ENCODE measurements at places on chromosomes 13 and 19.

DNA sequence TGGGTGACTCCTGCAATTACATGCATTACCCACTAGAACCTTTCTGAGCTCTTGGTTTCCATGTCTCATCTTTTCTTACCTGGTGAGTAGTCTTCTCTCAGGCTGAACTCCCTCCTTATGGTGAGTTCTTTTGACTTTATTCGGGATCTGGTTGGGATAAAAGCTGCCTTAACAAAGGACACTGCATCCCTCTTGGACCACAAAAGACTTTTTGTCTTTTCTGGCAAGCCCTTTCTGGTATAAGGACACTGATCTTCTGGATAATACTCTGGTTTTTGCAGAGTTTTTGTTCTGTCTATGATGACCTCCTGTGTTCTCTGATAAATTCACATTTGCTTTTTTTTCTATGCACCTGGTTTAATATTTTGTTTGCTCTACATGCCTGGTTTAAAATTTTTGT, 66.7 kb downstream of the SLITRK1 start:
- no peak for DNase-seq

GRCh38 chr19:12840091-12841079, 2.1 kb downstream of the MAST1 start:
- peak; percentile 42 for DNase-seq

GRCh38 chr13:44223770-44224444, 149.7 kb upstream of the SERP2 start:
- no peak for DNase-seq

DNA sequence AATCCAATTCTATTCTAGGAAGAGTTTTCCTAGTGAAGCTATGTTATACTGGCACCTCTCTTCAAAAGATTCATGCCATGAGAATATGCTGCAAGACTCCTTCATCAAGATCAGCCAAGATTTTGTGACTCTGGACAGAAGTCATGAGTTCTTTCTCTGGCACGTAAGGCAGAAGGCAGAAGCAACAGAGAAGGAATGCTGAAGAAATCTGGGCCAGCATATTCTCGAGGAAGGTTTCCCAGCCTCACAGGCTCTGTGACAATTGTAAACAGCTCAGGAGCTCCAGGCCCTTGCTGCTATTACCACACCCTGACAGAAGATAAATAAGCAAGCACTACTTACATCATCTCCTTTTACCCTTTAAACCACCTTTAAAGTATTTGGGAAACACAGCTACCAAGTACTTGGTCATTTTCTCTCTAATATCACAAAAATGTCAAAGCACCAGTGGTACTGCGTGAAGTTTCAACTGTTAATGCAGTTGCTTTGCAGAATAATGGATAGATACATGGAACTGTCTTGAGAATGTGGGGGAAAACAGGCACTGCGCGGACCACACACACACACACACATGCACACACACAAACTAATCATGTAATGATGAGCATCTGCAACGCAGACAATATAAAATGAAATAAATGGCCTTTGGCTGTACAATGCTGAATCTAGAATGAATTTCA, 55.4 kb downstream of the INTS6 start:
- DNase-seq: no peak

GRCh38 chr13:110554227-110554836, 7.2 kb downstream of the RAB20 start:
- no peak for DNase-seq

DNA sequence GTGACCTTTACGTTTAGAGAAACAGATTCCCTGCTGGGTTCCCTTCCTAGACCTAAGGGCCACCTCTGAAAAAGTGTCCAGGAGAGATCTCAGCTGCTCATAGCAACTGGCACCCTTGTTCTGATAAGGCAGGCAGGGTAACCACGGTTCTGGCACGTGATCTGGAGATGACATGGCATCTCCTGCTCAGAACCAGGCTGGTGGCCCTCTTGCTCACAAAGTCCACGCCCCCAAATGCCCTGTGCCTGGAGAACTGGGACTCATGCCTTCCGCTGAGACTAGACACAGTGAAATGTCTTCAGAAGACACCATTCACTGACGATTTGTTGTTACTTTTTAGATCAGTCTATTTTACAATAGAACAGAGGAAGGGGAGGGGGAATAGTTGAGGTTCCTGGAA, 174.1 kb downstream of the ZNF536 start:
- no peak for DNase-seq

GRCh38 chr19:18519962-18520847, 1.7 kb downstream of the ELL start:
- peak; percentile 69 for DNase-seq

- no peak for DNase-seq
These were observed 5.2 kb upstream of the FUT6 start for GRCh38 chr19:5844456-5845433.

DNA sequence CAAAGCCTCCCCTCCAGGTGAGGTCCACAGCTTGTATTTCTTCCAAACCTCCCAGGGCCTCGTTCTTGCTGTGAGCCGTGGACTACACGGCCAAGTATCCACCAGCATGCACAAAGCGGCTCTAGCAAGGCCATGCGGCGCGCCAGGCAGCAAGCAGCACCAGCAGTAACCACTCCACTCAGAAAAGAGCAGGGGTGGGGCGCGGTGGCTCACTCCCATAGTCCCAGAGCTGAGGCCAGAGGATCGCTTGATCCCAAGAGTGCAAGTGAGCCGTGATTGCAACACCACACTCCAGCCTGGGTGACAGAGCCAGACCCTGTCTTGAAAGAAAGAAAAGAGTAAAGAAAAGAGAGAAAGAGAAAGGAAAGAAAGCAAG, 4.7 kb downstream of the CCDC8 start:
- no peak for DNase-seq

GRCh38 chr19:623974-624373, 9.4 kb downstream of the POLRMT start:
- no peak for DNase-seq
